Lower lobe of right lung (tissue), 2 donors: ENCODE measurements at places on chromosomes 5 and 9. TPM values are rescaled to one million over a fixed set of nuclear protein-coding genes. Genes with fewer than 3 reads are reported as not detected.

Gene GABBR2
- 0.24 TPM for total RNA-seq

Gene SPINK4
- not detected for total RNA-seq

DNA sequence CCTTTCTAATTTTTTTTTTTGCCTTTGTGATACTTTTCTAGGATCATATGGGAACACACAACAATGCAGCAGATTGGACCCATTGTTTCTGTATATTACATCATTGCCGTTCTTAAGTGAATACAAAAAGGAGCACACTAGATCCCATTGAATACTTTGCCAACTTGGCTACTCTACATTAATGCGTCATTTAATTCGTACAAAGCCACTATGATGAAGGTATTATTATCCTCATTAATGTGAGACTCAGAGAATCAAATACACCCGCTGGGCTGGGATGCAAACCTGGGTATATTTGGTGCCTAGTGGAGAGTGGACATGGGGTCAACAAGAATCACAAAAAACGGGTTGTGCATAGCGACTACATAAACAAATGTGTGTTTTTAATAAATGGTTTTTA lies 31.9 kb downstream of the OR2K2 start:
- no peak for DNase-seq

GRCh38 chr5:10229306-10230048 lies 20.2 kb downstream of the ATPSCKMT start:
- DNase-seq: no peak

DNA sequence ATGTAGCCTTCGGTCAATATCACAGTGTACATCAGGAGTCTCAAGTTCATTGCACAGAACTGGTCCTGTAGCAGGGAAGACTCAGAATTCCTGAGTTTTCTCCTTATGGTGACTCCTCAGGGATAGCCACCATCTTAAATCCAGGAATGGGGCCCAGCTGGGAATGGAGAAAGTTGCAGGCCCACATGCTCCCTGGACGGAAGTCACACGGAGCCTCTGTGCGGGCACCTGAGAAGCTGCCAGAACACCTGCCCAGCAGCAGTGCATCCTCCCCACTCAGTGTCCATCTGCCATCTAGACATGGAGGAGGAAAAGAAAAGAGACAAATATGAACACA lies 133.9 kb downstream of the SUSD1 start:
- DNase-seq: no peak

DNA sequence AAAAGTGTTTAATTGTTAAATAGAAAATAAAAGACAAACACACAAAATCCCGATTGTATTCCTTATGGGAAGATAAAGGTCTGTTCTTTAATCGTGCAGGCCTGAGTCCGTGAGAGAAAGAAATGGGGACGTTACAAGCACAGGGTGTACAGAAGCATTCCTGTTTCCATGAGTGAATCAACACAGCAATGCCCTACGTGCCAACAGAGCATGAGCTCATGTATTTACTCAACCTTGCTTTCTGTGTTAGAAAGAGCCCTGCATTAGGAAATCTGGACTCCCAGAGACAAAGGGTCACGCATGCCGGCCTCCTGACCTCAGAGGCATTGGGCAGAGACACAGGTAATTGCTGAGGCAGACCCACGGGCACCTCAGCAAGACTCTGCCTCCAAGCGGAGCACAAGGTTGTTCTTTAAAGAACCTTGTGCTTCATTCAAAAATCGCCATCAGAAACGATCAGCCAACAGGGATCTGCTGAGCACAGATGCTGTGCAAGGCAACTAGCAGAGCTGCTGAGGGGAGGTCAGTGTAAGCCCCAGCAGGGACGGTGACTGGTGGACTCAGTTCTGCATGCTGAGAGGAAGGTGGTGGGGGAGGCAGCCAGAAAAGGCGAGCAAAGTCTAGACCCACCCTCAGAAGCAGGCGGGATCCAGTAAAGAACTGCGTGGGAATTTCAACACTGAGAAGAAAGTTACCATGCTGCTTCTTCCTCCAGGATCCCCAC lies 101.0 kb downstream of the TLE1 start:
- DNase-seq: peak; percentile 66

Gene IL9
- total RNA-seq: not detected

DNA sequence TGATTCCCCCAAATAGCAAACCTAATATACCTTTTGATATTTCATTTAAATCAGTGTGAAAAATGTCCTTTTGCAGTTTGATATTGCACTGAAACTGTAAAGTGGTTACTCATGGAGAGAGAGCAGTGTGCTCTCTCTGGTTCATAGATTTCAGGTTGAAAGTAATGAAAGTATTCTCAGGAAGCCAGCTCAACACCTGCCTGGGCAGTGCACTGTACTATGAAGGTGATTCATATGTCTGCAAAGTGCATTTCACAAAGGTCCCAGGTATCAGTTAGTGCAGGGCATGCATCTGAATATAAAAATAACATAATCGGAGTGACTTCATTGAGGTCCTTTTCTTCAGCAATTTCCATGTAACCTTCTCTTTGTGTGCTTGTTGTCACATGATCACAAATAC lies 274.3 kb downstream of the CDH18 start:
- no peak for DNase-seq

DNA sequence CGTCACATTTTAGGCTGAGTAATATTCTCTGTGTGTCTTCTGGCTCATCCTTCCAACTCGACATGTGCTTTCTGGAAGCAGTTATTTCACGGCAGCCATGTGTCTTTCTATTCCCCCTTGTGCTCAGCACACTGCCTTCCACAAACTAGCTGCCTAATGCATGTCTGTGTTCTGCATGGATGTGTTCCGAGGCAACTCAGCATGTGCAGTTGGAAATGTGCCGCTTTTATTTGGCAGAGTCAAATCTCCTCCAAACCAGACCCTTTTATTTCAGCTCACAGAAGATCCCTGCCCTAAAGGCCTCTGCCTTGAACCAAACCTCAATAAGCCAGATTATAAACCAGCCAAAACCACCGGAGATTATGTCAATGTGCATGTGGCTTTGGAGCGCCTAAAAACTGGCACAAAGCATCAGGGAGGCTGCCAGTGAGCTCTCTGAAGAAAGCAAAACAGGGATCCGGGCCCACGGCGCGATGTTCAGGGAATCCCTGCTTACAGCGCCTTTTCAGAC lies 360.2 kb downstream of the DEPDC1B start:
- no peak for DNase-seq

DNA sequence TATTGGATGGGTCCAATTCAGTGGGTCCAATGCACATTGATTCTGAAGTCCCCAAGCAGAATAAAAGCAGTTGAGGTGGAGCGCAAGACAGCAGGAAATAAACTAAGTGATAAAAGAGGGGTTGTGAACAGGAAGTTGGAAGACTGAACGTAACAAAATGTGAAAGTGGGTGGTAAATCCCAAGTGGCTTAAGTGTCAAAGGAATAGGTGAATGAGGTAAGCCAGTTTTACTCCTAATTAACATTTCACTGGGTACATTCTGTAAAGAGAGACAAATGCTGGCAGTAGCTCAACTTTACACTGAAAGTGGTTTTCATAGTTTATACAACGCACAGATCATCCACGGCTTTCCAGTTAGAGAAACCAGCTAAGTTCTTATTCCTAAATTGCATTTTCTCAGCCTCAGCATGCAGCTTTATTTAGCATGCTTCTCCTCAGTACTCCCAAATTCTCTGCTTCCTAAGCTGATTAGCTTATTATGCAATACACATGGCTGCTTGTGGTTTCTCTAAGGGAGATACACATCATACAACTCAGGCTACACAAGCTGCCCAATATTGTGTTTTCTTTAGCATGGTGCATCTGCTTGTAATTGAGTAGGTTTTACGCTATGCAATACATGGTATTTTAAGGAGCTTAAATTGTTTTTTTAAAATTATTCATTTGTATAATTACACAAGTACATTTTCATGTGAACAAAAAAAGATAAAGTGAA lies 34.2 kb upstream of the HSD17B4 start:
- no peak for DNase-seq

Gene TBC1D13
- 25.6 TPM for total RNA-seq

GRCh38 chr5:110590187-110590586 lies 136.3 kb downstream of the TMEM232 start:
- no peak for DNase-seq

- DNase-seq: no peak
These were observed 197.7 kb upstream of the CDKN2B start for GRCh38 chr9:22206833-22207232.

DNA sequence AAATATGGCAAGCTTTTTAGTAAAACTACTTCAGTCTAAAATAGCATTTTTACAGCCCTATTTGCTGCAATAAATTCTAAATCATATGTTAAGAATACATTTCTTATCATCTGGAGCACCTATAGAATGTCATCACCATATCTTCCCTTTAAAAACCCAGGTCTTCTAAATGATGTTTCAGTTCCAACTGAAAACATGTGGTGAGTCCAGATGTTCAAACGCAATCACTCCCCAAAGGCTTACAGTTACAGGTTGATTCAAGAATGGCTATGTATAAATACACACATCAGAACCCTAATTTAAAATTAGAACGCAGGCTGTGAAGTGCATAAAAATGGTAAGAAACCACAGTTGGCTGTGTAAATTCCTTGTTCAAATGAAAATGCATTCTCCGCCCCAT lies 796.3 kb downstream of the MAT2B start:
- DNase-seq: no peak

Gene SLC25A2
- 0.71 TPM for total RNA-seq

Gene CNTFR
- total RNA-seq: 2.5 TPM

DNA sequence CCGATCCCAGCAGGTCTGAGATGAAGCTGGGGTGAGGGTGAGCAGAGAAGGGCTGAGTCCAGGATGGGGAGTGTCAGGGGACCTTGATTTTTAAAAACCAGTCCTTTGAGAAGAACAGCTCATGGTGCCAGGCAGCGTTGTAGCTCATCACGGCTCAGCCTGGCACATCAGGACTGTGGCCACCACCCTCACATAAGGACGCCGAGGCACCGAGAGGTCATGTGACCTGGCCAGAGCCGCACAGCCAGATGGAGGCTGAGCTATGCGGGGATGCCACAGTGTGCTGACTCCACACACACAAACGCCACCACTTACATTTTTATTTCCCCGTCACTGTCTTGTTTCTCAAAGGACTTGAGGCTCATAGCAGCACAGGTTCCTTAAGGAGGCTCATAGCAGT lies 32.9 kb upstream of the CEP72 start:
- no peak for DNase-seq

Gene LIX1
- not detected for total RNA-seq

Gene CAVIN4
- total RNA-seq: 1.7 TPM

DNA sequence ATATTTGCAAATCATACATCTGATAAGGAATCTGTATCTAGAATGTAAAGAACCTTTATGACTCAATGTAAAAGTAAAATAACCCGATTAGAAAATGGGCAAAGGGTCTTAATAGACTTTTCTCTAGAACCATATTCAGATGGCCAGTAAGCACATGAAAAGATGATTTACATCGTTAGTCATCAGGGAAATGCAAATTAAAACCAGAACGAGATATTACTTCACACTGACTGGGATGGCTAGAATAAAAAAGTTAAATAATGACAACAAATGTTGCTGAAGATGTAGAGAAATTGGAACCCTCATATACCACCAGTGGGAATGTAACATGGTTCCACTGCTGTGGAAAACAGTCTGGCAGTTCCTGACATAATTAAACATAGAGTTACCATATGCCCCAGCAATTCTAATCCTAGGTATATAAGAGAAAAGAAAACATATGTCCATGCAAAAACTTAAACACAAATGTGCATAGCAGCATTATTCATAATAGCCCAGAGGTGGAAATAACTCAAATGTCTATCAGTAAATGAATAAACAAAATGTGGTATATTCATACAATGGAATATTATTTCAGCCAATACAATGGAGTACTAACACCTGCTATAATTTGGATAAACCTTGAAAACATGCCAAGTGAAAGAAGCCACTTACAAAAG lies 100.4 kb upstream of the MAMDC2 start:
- DNase-seq: no peak

- no peak for DNase-seq
These were observed 14.5 kb upstream of the AFAP1L1 start for GRCh38 chr5:149257131-149257530.

Gene HAPLN1
- total RNA-seq: 0.21 TPM

- no peak for DNase-seq
These were observed 113.8 kb downstream of the MSX2 start for GRCh38 chr5:174837919-174838902.
